Frontal cortex (tissue), 4 donors: ENCODE measurements at places on chromosomes 11 and 22. TPM values are rescaled to one million over a fixed set of nuclear protein-coding genes. Genes with fewer than 3 reads are reported as not detected.

MOGAT2 gene
- not detected for total RNA-seq

- DNase-seq, result no peak
Observed at GRCh38 chr11:128627666-128628324, 40.4 kb upstream of the ETS1 start.

- DNase-seq, result no peak
Observed at GRCh38 chr11:62001450-62002191, 34.2 kb upstream of the FTH1 start.

GRCh38 chr11:83641511-83641910 lies 355.3 kb upstream of the CCDC90B start:
- DNase-seq, result no peak

- DNase-seq, result peak; percentile 94
Observed at GRCh38 chr22:23849009-23850006, 8.4 kb upstream of the SLC2A11 start.

GRCh38 chr22:36333644-36334043 lies 54.1 kb downstream of the MYH9 start:
- DNase-seq, result no peak
